ENCODE measurements at places on chromosomes 2 and 18. TPM values are rescaled to one million over a fixed set of nuclear protein-coding genes. Genes with fewer than 3 reads are reported as not detected.

Gene PRSS56
- not detected for total RNA-seq

Gene FBXO36
- 4.7 TPM for total RNA-seq

Gene VWC2L
- total RNA-seq, result not detected

Gene KCNIP3
- 25.6 TPM for total RNA-seq
